ENCODE measurements at places on chromosomes 16 and 17.
A peak's percentile ranks its signal among the peaks of the same experiment; 100 is the strongest.

GRCh38 chr17:67679225-67679624 is 38.5 kb upstream of the NOL11 start:
- DNase-seq: no peak

GRCh38 chr16:10121491-10121890 is 60.7 kb downstream of the GRIN2A start:
- DNase-seq: no peak

DNA sequence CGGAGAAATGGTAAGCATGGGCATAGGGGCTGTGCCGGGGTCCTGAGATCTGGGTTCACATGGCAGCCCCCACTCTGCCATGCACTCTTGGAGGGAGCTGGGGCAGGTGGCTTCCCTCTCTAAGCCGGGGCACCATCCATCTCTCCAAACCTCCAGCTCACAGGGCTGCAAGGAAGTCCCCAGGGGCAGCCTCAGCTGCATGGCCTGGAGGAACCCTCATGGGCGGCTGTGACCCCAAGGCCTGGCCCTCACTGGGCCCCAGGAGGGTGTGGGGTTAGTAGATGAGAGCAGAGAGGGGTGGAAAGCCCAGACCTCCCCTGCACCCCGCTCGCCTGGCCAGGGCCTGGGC is 2.6 kb downstream of the CTRB2 start:
- DNase-seq: no peak

- DNase-seq: no peak
Observed at GRCh38 chr17:77622647-77623046, 335.9 kb upstream of the TNRC6C start.

GRCh38 chr16:51665436-51665998 is 514.4 kb upstream of the SALL1 start:
- no peak for DNase-seq

DNA sequence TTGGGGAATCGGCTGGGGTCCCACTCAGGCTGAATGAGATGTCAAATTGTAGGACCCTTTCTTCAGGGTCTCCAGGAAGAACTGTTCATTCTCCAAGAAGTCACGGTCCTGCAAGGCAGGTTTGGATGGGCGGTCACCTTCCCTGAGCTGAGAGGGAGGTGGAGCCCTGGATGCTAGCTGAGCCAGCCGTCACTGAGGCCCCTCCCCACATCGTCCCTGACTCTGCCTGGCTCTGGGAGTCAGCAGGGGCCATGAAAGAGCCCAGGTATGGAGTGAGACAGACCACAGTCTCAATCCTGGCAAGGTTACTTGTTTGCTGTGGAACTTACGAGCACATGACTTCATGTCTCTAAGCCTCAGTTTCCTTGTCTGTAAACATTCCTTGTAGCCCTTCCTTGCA is 6.0 kb upstream of the MRPL38 start:
- DNase-seq: no peak

DNA sequence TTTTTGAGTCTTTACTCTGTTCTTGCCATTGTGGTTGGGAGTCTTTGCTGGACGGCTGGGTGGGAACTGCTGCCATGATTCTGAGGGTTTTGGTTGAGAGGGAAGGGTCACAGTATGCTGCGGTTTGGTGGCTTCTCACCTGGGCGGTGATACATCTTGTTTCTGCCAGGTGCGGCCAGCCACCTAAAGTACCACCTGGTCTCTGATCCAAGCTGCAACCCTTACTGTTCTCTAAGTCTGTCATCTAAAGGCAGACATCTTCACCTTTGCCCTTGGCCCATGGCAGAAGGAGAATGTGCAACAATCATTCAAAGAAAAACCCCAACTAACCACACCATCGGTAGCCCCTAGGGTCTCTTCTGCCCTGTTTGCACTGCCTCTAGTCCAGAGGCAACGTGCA is 19.6 kb upstream of the MPO start:
- no peak for DNase-seq

- DNase-seq: peak; percentile 78
Observed at GRCh38 chr16:68079626-68080344, 5.4 kb upstream of the NFATC3 start.

DNA sequence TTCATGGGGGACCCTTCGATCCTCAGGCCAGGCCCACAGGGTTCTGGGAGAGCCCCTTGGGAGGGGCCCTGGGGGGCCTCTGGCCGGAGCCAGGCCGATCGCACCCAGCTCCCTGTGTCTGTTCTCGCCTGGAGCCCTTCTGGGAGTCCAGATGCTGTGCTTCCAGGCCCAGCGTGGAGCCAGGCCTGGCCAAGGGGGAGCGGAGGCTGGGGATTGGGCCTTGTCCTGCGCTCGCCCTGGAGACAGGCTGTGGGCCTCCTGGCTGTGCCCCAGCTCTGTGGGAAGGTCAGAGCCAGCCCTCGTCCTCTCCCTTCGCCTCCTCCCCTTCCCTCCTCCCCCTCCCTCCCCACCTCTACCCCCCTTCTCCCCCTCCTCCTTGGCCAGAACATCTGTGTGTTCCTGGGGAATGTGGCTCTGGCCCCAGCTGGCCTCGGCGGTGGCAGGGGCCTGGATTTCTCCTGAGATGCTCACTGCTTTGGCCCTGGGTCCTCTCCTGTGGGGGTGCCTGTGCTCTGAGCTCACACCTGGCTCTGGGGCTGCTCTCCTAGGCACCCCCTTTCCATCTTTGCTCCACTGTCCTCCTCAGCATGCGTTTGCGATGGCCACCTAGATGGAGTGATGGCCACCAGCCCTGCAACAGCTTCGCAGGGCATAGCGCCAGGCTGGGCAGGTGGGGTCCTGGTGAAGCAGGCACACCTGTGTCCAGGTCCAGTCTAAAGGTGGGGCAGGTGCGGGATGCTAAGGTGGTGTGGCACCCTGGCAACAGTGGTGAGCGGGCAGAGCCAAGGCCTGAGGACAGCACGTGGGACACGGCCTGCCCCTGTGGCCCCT is 90.6 kb upstream of the CIBAR2 start:
- DNase-seq: no peak

GRCh38 chr17:11404431-11405276 is 163.6 kb downstream of the SHISA6 start:
- no peak for DNase-seq

- DNase-seq: no peak
Observed at GRCh38 chr17:213286-214105, 32.0 kb upstream of the DOC2B start.

- no peak for DNase-seq
Observed at GRCh38 chr17:5003214-5003867, 5.6 kb downstream of the KIF1C start.

GRCh38 chr16:86734543-86735460 is 156.5 kb downstream of the FOXL1 start:
- DNase-seq: no peak

DNA sequence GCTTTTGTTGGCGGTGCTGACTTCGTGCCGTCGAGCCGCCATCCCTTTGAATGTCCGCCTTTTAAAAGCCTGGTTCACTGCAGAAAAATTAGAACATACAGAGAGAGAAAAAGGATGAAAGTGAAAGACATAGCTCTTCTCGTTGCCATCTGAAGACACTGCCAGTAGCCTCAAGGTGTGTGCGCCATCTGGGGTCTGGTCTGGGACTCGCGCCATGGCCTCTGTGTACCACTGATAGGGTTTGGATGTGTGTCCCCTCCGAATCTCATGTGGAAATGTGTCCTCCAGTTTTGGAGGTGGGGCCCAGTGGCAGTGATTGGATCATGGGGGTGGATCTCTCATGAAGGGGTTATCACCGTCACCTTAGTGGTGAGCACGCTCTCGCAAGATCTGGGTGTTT is 15.5 kb downstream of the GSE1 start:
- DNase-seq: no peak

- DNase-seq: no peak
Observed at GRCh38 chr17:68359791-68360535, 68.7 kb downstream of the ARSG start.

DNA sequence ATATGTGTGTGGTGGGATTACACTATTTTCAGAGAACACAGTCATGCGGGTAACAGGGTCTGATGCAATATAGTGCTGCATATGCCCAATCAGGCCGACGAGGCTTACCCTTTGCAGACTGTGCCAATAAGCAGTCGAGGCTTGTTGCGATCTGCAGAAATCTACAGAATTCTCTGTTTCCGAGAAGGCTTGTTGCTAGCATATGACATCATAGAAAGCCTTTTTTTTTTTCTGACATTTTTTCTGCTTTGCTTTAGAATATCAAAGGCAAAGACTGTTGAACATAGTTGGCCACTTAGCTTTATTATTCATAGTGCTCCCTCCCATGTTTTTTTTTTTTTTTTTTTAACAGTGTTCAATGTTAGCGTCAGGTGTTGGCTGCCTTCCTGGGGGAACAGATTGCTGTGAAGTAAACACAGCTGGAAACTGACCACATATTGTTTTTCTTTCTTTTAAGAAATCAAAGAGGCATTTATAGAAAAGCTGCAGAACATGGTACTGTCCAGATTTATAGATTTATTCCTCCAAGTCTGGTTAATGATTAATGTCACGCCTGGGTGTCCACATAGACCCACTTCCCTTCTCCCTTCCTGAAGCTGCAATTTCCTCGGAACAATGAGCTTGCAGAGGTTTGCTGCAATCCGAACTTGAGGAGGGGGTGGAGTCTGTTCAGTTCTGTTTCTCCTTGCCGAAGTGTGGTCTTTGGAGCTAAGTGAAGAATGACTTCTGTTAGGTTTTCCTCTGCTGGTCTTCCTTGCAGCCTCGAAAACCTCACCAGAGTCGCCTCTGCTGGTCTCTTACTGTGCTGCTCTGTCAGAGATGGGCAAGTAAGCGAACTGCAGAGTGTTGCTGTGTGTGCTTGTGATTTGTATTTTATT is 87.3 kb downstream of the MAP2K6 start:
- no peak for DNase-seq

DNA sequence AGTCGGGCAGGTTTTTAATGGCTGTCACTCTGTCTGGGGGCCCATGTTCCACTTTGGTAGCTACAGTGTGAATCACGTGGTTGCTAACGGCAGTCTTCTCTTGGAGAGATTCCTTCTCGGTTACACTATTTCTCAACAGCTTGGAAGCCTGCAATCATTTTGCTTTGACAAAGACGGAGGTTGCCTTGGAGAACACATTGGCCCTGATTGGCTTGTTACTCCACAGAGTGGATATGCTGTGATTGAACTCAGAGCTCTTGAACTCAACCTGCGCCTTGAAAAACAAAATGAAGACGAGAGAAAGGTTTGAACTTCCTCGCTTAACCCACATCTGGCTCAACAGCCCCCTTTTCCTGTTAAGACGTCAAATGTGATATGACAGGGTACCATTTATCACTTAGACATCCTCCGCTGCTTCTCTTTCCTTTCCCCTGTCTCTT is 218.9 kb downstream of the MAF start:
- no peak for DNase-seq

GRCh38 chr16:52463904-52464303 is 83.0 kb downstream of the TOX3 start:
- no peak for DNase-seq

GRCh38 chr17:47257651-47258339 is 4.2 kb downstream of the ITGB3 start:
- no peak for DNase-seq

DNA sequence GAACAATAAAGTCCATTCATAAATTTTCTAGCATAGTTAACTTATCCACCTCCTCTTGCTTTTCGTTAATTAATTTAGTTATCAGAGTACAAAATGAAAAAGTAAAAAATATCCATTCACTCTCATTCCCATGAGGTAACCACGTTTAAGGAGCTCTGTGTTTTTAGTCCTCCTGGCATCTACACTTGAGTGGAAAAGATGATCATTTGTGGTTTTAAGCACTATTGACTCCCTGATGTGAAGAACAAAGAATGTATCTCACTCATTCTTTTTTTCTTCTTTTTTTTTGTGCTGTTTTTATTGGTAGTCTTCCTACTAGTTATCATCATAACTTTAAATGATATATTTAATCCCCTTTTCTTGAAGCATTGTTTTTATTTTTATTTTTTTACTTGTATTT is 26.1 kb downstream of the QPRT start:
- no peak for DNase-seq

DNA sequence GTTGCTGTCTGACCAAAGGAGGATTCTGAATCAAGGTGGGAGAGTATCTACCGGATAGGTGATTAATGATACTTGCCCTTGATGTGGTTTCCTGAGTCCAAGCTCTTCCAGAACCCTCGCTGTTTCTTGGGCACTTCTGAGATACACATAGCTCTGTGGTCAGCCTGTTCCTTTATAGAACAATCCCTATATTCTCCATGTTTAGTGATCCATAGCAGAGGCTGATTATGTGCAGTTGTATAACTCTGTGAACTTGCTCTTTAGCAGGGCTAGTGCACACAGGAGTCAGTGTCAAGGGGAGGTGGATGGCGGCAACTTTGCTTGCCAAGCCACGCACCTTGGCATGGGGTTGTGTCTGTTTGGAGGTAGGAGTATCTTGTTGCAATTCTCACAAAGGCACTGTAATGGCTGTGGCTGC is 36.1 kb downstream of the ARL4D start:
- no peak for DNase-seq

- DNase-seq: no peak
Observed at GRCh38 chr16:2471653-2472487, 773 bp downstream of the NTN3 start.

DNA sequence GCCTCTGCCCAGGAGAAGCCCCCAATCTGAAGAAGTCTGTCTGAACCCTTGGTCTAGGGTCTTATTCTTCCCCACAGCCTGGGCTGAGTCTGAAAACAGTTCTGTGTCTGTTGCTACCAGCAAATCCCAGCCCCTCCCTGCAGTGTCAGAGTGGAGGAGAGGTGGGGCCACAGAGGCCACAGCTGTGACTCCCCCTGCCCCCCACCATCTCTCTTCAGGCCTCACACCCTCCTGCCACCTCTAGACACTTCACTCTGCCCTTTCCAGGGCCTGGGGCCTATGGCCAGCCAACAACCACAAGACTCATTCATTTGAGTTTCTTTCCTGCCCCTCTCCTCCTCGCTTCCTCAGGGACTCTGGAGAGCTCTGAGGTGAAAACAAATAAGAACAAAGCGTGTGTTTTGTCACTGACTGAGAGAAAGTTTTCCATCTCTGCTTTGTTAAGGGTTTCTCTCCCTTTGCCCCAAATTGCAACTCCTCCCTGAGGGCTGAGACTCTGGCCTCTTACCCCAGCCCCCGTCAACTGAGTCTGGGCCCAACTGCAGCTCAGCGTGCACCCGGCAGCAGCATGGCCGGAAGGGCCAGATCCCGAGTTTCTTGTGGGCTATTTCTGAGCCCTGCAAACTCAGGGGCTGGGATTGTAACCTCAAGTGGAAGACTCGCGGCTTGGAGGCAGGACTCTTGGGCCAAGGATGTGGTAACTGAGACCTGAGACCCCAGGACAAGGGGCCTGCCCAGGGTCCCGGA is 13.2 kb downstream of the C17orf50 start:
- no peak for DNase-seq

GRCh38 chr16:64253096-64253495 is 868.8 kb downstream of the CDH11 start:
- DNase-seq: no peak

DNA sequence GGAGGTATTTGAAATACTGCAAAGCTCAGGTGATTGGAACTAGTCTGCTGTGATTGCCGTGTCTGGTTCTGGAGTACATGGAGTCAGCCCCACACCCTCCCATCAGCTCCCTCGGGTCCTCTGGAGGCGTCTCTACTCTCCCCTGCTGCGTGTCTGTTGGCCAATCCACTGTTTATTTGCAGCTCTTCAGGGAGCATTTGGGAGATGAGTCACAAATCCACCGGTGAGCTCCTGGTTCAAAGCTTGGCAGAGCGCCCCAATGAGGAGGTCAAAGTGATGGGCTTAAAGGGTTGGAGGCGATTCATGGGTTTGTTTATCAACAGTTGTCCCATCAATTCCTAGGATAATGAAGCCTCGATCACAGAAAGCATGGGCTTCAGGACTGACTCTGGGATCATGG is 14.6 kb downstream of the CALB2 start:
- no peak for DNase-seq

- DNase-seq: no peak
Observed at GRCh38 chr17:27560668-27561067, 70.3 kb upstream of the LGALS9 start.

- DNase-seq: no peak
Observed at GRCh38 chr17:11294826-11295225, 53.8 kb downstream of the SHISA6 start.

All from activated naive CD8-positive, alpha-beta T cell treated with anti-CD3 and anti-CD28 coated beads for 36 hours (primary cell).